ENCODE measurements at places on chromosomes 4 and X.

- no peak for DNase-seq
Measured at GRCh38 chrX:65993915-65994460, 45.9 kb downstream of the VSIG4 start.

DNA sequence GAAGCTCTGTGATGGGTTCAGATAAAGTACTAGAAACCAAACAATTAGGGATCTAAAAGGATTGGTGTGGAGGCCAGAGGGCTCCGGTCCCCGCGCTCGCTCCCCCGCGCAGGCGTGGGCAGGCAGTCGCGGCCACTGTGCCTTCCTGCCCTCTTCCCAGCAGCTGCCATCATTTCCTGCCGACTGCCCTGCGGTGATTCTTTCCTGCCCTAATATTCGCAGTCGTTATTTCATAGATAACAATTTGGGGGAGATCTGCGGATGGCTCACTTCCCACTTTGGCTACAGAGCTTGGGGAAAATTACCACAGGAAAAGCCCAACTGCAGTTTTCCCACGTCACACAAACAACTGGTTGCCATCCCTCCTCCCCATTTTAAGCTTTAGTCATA is 2.2 kb downstream of the GRIA2 start:
- no peak for DNase-seq

DNA sequence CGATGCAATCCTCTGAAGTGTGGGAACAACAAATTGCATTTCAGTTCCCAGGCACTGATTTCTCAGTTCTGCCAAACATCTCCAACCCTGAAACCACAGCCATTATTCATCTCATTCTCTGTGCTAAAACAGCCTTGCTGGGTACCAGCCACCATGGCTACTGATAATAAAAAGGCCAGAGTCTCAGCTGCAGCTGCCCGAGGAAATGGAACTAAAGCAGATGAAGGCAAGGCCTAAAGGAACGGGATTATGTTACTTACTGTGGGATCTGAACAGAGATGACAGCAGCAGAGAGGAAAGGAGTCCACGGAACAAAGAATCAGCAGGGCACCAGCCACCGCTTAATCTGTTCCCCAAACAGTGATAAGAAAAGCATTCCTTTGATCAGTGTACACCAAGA is 155.7 kb downstream of the PAPSS1 start:
- DNase-seq: no peak

- peak; percentile 10 for DNase-seq
Measured at GRCh38 chrX:38458071-38458470, 103.3 kb upstream of the TSPAN7 start.

DNA sequence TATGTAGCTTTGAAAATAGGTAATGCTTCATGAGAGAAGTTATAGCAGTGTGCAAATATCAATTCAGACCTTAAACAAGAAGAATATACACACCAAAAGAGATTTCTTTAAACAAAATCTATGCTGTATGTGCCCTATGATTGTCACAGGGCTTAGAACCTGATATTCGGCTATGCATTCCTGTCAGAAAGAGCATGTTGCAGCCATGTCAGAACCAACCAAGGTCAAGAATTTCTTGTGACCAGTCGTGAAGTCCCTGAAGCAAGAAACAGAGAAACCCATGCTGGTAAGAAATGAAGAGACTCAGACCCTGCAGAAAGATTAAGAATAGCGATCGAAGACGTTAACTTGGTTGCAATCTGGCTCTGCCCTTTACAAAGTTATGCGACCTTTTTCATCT is 210.3 kb upstream of the SPIN4 start:
- DNase-seq: peak; percentile 3

GRCh38 chr4:44351069-44351468 is 97.5 kb downstream of the KCTD8 start:
- peak; percentile 7 for DNase-seq

DNA sequence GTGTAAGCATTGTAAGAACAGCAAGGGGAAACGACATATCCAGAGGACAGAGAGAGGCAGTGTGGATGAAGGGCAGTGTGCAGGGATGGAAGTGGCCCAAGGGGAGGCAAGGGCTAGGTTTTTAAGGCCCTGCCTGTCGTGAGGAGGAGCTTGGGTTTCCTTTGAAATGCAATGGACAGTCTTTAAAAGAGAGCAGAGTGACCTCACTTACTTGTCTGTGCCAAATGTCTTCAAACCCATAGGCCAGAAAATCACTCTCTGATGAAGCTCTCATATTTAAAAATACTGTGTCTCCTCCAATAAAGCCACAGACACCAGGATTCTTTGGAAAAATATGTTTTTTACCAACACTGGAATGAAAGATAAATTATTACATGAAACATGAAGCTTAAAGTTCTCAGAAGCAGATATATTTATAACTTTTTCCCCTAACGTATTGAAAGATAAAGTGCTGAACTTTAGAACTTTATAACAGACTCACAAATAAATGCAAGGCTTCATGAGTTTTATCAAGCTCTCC is 19.2 kb upstream of the ATXN3L start:
- DNase-seq: no peak

DNA sequence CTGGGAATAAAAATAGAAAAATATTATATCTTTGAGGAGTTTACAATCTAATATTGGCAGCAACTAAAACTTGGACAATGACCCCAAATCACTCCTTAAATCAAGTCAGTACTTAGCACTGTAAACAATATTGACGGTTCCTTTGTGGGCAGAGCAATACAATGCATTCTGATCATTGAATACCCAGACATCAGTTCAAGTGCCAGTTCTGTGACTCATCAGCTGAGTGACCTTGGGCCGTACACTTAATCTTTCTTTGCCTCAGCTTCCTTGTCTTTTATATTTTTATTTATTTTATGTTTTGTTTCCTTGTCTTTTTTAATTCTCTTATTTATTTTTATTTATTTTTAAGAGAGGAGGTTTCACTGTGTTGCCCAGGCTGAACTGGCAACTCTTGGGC is 112.2 kb upstream of the ANXA3 start:
- DNase-seq: no peak
